ENCODE measurements at places on chromosomes 12 and 14. TPM values are rescaled to one million over a fixed set of nuclear protein-coding genes. Genes with fewer than 3 reads are reported as not detected.

RNASE3 gene
- 2.2 TPM for total RNA-seq

GPR132 gene
- total RNA-seq: 98.0 TPM

TBX5 gene
- total RNA-seq: not detected

SAMD15 gene
- total RNA-seq: 0.21 TPM

ZC3H14 gene
- 31.2 TPM for total RNA-seq

ASIC1 gene
- total RNA-seq: under 0.01 TPM

SUSD6 gene
- 63.2 TPM for total RNA-seq

IFI27 gene
- total RNA-seq: 0.84 TPM

NRXN3 gene
- under 0.01 TPM for total RNA-seq

SIX4 gene
- 0.10 TPM for total RNA-seq

KRT75 gene
- total RNA-seq: not detected

ALDH1L2 gene
- under 0.01 TPM for total RNA-seq

AQP6 gene
- total RNA-seq: not detected

PAH gene
- total RNA-seq: 0.10 TPM

DNAI7 gene
- 0.10 TPM for total RNA-seq

ENO2 gene
- 11.4 TPM for total RNA-seq

LHX5 gene
- not detected for total RNA-seq

ARHGEF40 gene
- total RNA-seq: 12.9 TPM
